ENCODE measurements at places on chromosomes 2 and 18.
A peak's percentile ranks its signal among the peaks of the same experiment; 100 is the strongest.

- no peak for DNase-seq
Measured at GRCh38 chr18:10239991-10240634, 214.3 kb upstream of the APCDD1 start.

DNA sequence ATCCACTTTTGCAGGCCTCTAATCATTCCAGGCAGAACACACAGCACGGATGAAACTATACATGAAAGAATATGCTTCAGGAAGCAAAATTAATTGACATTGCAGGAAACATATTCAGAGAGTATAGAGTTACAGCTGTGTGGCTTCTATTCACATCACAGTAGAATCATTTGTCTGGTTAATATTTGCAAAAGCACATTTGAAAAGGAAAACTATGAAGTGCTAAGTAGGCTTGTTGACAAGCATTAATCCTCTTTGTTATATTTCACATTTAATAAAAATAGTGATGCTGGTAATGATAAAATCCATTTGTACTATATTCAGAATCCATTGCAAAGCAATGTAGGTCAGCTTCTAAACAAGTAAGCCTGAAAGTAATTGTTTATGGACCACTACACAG, 32.2 kb upstream of the PIK3C3 start:
- no peak for DNase-seq

GRCh38 chr2:12700989-12701388, 15.7 kb upstream of the TRIB2 start:
- DNase-seq = no peak

- DNase-seq = peak; percentile 40
Measured at GRCh38 chr2:144659731-144660275, 139.9 kb upstream of the ZEB2 start.

DNA sequence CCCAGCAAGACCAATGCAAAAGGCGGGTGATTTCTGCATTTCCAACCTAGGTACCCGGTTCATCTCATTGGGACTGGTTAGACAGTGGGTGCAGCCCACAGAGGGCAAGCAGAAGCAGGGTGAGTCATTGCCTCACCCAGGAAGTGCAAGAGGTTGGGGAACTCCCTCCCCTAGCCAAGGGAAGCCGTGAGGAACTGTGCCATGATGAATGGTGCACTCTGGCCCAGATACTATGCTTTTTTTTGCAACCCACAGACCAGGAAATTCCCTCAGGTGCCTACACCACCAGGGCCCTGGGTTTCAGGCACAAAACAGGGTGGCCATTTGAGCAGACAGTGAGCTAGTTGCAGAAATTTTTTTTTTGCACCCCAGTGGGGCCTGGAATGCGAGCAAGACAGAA, 662.6 kb upstream of the ACVR2A start:
- DNase-seq = no peak

GRCh38 chr2:18498531-18498930, 61.9 kb downstream of the RDH14 start:
- no peak for DNase-seq

DNA sequence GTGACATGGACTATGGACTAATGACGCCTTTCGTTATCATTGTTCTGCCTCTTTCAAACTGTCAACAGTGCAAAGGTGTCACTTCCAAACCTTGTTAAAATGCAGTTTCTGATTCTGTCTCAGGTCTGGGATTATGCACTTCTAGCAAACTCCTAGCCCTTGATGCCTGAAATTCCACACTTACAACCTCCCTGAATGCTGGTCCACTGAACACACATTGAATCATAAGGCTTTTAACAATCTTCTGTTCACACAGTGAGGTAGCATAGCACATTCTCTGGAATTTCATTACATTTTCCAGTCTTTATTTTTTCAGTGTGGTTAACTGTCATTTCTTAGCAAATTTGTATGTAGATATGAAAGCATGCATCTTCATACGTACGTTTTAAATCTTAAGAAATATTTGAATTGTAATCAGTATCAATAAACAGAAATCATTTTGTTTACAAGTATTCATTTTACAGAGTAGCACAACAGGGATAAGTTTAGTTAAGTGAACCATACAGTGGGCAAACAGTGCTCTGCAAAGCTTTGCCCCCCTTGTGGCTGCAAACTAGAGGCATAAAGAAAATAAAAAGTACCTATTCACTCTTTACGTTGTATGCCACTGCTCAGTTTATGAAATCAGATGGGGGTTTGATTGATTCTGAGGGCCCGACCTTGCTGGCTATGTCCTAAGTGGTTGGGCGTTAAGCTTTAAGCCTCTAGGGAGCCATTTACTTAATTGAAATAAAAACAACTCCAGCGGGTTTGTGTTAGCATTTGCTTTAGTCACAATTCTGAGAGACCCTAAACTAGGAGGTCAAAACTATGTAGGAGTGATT, 250.8 kb downstream of the LRRTM1 start:
- DNase-seq = no peak

GRCh38 chr2:241968417-241968816, 98.9 kb downstream of the RTP5 start:
- DNase-seq = no peak

GRCh38 chr2:164535280-164536025, 85.8 kb downstream of the GRB14 start:
- DNase-seq = no peak

GRCh38 chr2:235670974-235671787, 177.3 kb downstream of the AGAP1 start:
- no peak for DNase-seq

DNA sequence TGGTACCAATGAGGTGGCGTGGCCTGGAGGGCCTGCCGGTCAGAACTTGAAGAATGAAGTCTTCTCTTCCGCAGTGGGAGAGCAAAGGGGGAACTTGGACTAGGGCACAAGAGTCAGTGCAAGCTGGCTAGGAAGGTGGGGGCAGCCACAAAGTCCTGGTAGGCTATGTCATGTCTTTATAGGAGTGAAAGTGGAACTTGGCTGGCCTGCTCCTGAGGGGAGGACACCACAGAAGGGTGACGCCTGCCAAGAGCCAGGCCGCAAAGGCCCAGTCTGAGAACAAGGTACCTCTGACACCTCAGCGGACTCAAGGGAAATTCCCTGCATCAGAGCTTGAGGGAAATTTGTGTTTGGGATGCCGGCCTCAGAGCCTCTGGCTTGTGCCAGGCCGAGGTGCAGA, 32.2 kb upstream of the MAP3K20 start:
- DNase-seq = no peak

- no peak for DNase-seq
Measured at GRCh38 chr18:2518473-2518872, 52.8 kb downstream of the METTL4 start.

- no peak for DNase-seq
Measured at GRCh38 chr2:84717302-84717701, 163.6 kb downstream of the TRABD2A start.

GRCh38 chr2:32806857-32807256, 139.9 kb upstream of the LTBP1 start:
- DNase-seq = no peak

DNA sequence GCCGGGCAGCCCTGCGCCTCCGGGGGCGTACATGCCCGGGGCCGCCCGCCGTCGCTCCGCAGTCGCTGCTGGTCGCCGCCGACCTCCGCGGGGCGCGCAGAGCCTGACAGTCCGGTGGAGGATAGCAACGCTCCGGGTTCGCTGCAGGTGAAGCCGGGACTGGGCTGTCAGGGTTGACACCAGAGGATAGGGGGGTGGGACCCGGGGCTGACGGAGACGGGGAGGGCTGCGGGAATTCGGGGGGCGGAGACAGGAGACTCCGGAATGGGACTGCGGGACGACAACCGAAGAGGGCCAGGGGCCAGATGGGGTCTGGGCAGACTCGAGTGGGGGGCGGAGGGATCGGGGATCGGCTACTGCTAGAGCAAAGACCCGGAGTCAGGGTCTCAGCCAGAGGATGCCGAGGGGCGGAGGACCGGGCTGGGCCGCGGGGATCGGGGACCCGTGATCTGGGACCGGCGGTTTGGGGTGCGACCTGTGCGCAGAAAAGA, 403 bp downstream of the TMEM127 start:
- no peak for DNase-seq

DNA sequence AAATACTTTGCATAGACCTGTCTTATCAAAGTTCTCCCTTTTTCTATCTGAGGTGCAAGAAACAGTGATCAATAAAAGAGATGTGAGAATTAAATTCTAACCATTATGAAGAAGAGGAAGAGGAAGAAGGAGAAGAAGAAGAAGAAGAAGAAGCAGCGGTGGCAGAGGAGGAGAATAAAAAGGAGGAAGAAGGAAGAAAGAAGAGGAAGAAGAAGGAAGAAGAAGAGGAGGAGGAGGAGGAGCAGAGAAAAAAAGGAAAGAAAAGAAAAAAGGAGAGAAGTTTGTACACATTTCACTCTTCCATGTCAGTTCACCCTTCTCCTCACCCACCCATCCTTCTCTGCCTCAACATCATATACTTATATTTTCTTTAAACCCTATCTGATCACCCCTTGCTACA, 68.4 kb downstream of the METTL4 start:
- DNase-seq = no peak

- DNase-seq = no peak
Measured at GRCh38 chr18:23875966-23876895, 138.3 kb upstream of the TTC39C start.

All from BJ (cell line).